ENCODE measurements at places on chromosomes 3 and 15.

DNA sequence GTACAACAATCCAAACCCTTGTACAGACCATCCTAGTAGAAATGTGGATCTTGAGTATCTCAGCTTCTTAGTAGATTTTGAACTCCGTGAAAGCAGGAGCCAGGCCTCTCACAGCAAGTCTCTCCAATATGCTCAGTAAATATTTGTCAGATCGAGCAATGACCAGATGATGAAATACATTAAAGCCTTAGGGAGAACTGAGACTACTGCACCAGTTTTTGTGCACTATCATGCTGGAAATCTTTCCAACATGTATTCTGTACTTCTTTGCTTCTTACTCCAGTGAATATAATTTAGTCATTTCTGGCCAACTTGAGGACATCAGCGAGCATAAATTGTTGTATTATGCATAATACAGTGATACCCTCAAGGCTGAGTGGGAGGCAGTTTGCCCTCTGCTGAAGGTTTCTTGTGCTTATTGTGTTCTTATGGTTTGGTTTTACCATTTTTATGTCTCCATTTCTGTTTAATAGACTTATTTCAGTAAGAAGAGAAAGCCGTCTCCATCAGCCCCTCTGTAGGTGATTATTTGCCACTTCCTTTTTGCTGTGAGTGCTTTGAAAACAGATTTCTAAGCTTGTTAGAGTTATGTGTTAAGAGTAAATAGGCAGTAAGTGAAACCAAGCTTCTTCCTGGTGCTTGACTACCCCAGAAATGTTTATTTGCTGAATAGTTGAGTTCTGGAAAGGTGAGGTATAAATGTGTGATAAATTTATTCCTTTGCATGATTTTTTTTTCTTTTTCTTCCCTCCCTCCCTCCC is 147.1 kb downstream of the PGPEP1L start:
- no peak for DNase-seq

GRCh38 chr3:33521736-33522135 is 81.5 kb upstream of the UBP1 start:
- no peak for DNase-seq

DNA sequence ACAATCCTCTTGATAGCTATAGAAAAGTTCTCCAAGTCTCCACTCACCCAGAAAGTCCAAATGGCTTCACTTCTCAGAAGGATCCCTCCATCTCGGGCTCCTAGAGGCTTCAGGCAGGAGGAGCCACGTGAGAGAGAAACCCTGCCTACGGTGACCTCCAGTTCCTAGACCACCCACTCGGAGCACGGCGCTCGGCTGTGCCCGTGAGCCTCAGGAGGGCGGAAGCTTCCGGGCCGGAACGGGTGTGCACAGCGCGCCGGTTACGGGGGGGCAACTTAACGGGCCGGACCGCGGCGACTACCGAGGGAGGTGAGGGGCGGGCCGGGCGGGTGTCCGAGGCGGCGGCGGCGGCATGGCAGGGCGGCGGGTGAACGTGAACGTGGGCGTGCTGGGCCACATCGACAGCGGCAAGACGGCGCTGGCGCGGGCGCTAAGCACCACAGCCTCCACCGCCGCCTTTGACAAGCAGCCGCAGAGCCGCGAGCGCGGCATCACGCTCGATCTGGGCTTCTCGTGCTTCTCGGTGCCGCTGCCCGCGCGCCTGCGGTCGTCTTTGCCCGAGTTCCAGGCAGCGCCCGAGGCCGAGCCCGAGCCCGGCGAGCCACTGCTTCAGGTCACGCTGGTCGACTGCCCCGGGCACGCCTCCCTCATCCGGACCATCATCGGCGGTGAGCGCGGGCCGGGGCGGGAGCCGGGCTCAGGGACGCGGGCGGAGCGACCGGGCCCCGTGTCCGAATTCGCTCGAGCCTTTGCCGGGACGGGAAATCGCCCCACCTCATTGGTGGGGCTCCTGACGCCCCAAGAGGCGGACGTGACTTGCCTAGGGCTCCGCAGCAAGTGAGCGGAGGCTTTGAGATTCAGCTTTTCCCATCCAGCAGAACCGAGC is at the start of gene EEFSEC:
Gene EEFSEC, plus strand, starts transcription at position 326 of the 886 bp plus-strand sequence. Its CDS starts 27 bp downstream, at position 353.
- peak; percentile 94 for DNase-seq

GRCh38 chr15:69042531-69042930 is 28.0 kb downstream of the NOX5 start:
- DNase-seq, result peak; percentile 5

DNA sequence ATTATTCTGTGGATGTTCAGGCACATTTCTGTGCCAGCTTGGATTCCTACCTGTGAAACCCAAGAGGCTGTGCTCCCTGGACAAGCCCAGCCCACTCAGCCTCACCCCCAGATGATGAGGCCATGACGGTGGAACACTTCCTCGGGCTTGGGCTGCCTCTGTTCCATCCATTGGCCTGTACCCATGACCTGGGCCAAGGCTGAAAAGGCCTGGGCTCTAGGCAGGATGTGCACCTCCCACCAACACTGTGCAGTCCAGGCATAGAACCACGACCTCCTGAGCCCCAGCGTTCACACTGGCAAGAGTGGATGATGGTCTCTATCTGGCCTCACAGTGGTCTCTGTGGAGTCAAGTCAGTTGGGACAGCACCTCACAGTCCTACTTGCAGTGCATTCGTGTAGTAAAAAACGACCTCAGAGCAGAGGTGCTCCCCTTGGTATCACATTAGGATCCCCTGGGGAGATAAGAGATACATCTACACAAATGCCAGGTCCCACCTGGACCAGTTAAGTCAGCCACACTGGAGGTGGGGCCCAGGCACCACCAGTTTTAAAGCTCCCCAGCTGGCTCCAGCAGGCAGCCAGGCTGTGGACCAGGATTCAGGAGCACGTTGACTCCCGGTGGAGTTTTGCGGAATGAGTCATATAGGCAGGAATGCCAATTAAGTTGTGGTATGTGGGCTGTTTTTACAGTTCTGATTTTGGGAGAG is 39.0 kb upstream of the IGF1R start:
- no peak for DNase-seq
